ENCODE measurements at places on chromosomes 3 and 15.

GRCh38 chr3:36482880-36483279, 102.6 kb downstream of the STAC start:
- DNase-seq: no peak

GRCh38 chr3:186922790-186923189, 7.5 kb upstream of the ST6GAL1 start:
- DNase-seq: no peak

DNA sequence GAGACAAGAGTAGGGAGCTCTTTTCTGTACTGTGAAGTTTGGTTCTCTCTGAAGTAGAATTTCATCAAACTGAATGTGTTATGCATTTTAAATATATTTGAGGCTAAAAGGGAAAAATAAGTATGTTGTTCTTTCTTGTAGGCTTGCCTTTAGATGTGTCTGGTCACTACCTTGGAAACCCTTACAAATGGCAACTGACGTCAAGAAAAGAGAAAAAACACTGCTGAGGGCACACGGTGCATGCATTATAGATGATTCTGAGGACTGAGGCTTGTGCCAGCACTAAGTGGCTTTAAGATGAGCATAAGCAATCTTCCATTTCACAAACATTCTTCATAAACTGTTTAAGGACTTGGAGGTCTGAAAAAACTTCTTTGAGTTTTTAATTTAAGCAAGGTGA, 31.1 kb upstream of the ACTL6A start:
- no peak for DNase-seq

GRCh38 chr3:105367063-105367405, 325 bp downstream of the ALCAM start:
- no peak for DNase-seq

- DNase-seq: no peak
These were observed 989 bp upstream of the PPIB start for GRCh38 chr15:64163659-64164362.

DNA sequence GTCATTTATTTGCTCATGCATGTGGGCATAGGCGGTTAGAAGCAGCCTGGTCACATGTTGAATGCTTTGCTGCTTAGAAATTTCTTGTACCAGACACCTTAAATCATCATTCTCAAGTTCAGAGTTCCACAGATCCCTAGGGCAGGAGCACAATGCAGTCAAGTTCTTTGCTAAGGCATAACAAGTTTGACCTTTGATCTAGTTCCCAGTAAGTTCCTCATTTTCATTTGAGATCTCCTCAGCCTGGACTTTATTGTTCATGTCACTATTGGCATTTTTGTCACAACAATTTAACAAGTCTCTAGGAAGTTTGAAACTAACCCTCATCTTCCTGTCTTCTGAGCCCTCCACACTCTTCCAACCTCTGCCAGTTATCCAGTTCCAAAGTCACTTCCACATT, 22.8 kb downstream of the HGD start:
- no peak for DNase-seq

DNA sequence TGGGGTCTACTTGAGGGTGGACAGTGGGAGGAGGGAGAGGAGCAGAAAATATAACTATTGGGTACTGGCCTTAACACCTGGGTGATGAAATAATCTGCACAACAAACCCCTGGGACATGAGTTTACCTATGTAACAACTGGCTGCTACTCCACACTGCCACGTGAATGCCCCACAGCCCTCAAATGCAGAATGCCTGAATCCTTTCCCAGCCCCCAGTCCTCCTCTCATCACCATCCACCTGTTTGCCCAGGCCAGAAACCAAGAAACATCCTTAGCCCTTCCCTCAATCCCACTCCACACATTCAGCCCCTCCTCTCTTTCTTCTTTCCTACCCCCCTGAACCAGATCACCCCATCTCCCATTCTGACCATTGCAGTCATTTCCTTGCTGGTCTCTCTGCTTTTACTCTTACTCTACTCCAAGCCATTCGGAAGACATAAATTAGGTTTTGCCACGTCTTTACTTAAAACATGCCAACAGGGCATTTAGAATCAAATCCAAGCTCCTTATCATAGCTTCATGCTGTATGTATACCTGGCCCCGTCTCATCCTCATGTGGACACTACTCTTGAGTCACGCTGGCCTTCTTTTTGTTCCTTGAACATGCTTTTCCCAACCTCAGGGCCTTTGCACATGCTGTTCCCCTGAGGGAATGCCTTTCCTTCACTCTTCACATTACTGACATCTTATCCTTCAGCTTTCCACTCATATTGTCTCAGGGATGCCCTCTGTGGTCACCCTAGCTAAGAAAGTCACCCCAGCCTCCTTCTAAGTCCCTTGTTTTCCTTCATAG, 137.5 kb upstream of the ABHD17C start:
- no peak for DNase-seq

DNA sequence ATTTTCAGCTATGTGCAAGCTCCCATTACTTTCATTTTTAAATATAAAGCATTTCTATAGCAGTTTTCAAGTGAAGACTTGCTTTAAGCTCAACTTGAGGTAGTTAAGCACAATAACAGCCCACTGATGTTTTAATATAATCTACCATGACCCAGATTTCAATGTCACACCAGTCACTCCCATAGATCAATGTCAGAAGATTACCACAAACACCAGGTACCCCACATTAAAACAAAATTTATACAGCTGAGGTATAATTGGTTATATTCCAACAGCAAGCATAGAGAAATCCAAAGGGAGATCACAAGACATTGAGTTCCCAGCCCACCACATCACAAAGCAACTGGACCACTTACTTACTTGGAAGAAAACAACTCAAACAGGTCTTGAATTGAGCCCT, 22.8 kb downstream of the GTPBP8 start:
- no peak for DNase-seq

DNA sequence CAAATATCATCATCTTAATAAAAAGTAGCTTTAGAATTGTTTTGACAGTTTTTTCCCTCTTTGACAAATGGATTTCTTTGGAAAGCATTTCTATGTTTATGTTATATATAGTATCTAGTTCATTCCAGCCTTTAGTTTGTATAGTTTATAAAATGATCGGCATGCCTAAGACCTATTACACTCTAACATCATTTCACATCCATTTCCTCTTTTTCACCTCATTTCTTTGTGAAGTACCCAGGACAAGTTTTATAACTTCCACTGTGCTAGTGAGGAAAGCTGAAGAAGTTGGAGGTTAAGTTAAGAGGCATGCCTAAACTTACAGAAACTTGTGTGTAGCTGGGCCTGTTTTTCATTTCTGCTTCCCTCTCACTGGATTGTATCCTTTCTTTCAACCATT, 178.4 kb downstream of the TP63 start:
- no peak for DNase-seq

DNA sequence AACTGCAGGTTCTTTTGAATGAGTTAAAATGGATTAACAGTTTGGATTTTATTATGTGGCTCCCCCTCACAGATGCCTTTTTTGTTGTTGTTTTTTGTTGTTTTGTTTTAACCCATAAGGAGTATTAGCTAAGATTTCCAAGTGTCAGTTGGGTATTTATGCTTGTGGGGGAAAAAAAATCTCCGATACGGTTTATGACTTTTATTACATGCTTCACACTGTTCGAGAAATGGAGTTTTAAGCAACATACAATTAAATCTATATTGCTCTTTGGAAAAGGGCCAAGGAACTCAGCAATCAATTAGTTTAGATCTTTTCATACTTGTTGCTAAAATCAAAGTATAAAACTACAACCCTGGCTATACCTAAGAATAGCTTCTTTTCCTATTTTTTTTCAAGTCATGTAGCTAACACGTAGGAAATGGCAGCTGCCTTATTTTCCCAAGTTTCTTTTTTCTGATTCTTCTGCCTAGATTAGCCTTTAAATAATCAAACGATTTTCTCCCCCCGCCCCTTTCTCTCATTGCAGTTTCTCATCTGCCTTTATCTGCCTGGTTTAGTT, 16.0 kb downstream of the NR2F2 start:
- no peak for DNase-seq

GRCh38 chr3:69819282-69819681, 80.0 kb downstream of the MITF start:
- DNase-seq: no peak

DNA sequence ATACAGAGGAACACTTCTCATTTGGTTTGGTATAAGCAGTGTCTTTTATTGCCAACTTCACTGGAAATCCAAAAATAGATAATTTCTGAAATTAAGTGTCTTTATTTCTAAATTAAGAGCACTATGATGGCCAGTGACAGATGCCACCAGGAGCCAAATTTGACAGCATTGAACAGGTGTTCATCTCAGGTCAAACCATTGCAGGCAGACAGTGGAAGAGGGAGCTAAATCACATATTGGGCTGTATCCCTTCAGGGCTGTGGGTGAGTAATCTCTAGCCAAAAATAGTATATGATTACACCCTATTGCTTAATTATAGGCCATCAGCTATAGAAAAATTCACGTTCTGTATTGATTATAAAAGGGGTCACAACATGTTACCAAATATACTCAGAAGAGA, 457.7 kb downstream of the NAALADL2 start:
- no peak for DNase-seq

- peak; percentile 71 for DNase-seq
These were observed 8.0 kb upstream of the CCDC13 start for GRCh38 chr3:42780892-42781700.

All from CD4-positive, alpha-beta T cell treated with Interleukin-4 for 4 hours (primary cell).